ENCODE measurements at places on chromosomes 6 and 20. TPM values are rescaled to one million over a fixed set of nuclear protein-coding genes. Genes with fewer than 3 reads are reported as not detected.

Gene BANF2
- polyA plus RNA-seq = not detected

Gene FOXS1
- polyA plus RNA-seq = 0.22 TPM

Gene ESR1
- polyA plus RNA-seq = 0.16 TPM

Gene FHL5
- 12.7 TPM for polyA plus RNA-seq

Gene SEMG1
- polyA plus RNA-seq = not detected

Gene MMP24
- polyA plus RNA-seq = 4.0 TPM

Gene RIPPLY2
- polyA plus RNA-seq = not detected

Gene HDGFL1
- not detected for polyA plus RNA-seq

Gene TMEM200A
- polyA plus RNA-seq = 1.8 TPM

Gene PROKR2
- polyA plus RNA-seq = not detected

Gene PRRT1
- 0.70 TPM for polyA plus RNA-seq

Gene SLC32A1
- polyA plus RNA-seq = not detected

Gene TAAR2
- polyA plus RNA-seq = not detected

Gene DDO
- polyA plus RNA-seq = 2.4 TPM

Gene DEFB127
- polyA plus RNA-seq = not detected

Gene WFDC10B
- not detected for polyA plus RNA-seq

Gene BACH2
- polyA plus RNA-seq = 0.52 TPM

Gene TGIF2
- 7.3 TPM for polyA plus RNA-seq

Gene CPXM1
- 38.5 TPM for polyA plus RNA-seq

Gene SPTLC3
- polyA plus RNA-seq = 2.2 TPM

Gene RBM24
- polyA plus RNA-seq = 1.2 TPM

Gene EPHA7
- 0.05 TPM for polyA plus RNA-seq

Gene IPCEF1
- 0.82 TPM for polyA plus RNA-seq

Gene BTNL2
- polyA plus RNA-seq = not detected

Gene SMPD2
- 4.7 TPM for polyA plus RNA-seq

Gene KIFC1
- polyA plus RNA-seq = 0.56 TPM

Gene PHF20
- 26.5 TPM for polyA plus RNA-seq

Gene FAM229B
- 15.5 TPM for polyA plus RNA-seq

Gene MAK
- polyA plus RNA-seq = 0.37 TPM

Gene DDX27
- polyA plus RNA-seq = 30.8 TPM

Gene TRIM15
- polyA plus RNA-seq = not detected

Gene FAM83C
- 0.03 TPM for polyA plus RNA-seq

Gene NNAT
- polyA plus RNA-seq = 4.0 TPM

Gene TGM6
- not detected for polyA plus RNA-seq

Gene PRELID3B
- polyA plus RNA-seq = 16.3 TPM

Gene PBOV1
- polyA plus RNA-seq = not detected

Gene TBCC
- 15.5 TPM for polyA plus RNA-seq

Gene HECA
- 3.9 TPM for polyA plus RNA-seq

Gene DEFB132
- polyA plus RNA-seq = 1.2 TPM

Gene PLCB4
- 11.4 TPM for polyA plus RNA-seq

Gene ALDH8A1
- polyA plus RNA-seq = 0.36 TPM

Gene PGC
- 263 TPM for polyA plus RNA-seq

Gene SIGLEC1
- polyA plus RNA-seq = 8.8 TPM

Gene OLIG3
- polyA plus RNA-seq = not detected

Gene TFAP2D
- polyA plus RNA-seq = 0.22 TPM

Gene IMPG1
- polyA plus RNA-seq = not detected

Gene KIAA0408
- polyA plus RNA-seq = 10.8 TPM

Gene LHFPL5
- polyA plus RNA-seq = 1.1 TPM

Gene SYCP2L
- polyA plus RNA-seq = 0.22 TPM

Gene CNR1
- 1.1 TPM for polyA plus RNA-seq

Gene TBXT
- not detected for polyA plus RNA-seq

Gene GJA10
- not detected for polyA plus RNA-seq

Gene SLC22A3
- polyA plus RNA-seq = 2.8 TPM

Gene ERVFRD-1
- 0.01 TPM for polyA plus RNA-seq

Gene OOEP
- polyA plus RNA-seq = 0.27 TPM

All from adipose tissue (tissue), 3 donors.